ENCODE measurements at places on chromosomes 7 and 10.

GRCh38 chr10:114239117-114239993, at the start of gene VWA2:
Gene VWA2, plus strand, starts transcription at chr10:114239254. Its CDS starts 9,460 bp downstream, at chr10:114248714.
- no peak for DNase-seq

DNA sequence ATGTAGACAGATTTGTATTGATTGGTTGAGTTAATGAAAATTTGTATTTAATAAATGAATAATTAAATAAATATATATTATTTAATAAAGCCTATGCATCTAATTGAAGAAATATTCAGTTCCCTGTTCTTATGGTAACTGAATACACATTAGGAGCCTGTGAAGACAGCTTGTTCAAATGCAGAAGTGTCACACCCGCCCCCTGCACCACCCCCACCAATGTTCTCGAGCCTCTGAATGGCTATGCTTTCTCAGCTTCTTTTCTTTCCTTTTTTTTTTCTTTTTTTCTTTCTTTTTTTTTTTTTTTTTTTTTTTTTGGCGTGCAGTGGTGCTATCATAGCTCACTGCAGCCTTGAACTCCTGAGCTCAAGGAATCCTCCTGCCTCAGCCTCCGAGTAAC, 38.3 kb upstream of the PARD3 start:
- no peak for DNase-seq

- DNase-seq, result no peak
Observed at GRCh38 chr7:36109013-36109627, 43.9 kb upstream of the EEPD1 start.

DNA sequence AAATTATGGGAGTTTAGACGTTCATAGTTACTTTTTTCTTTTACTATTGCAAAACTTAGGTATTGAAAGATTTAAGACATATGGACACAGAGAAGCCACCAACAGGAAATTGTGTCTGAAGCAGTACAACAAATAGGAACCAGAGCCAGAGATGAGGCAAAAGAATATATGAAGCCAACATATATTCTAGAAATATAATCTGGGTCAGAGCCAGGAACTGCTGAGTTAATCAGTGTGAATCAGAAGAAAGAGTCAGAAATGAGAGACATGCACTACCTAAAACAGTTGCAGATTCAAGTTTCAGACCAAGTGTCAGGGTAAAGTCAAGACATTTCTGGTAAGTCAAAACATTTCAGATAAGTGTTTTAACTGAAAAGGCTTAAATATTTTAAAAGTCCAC, 67.7 kb downstream of the DGKB start:
- DNase-seq, result no peak

- DNase-seq, result no peak
Observed at GRCh38 chr7:138873220-138873892, 75.4 kb upstream of the ATP6V0A4 start.

GRCh38 chr7:87344446-87344845, 1.0 kb upstream of the CROT start:
- DNase-seq, result no peak

GRCh38 chr10:131856441-131857094, 44.2 kb upstream of the PPP2R2D start:
- DNase-seq, result no peak

DNA sequence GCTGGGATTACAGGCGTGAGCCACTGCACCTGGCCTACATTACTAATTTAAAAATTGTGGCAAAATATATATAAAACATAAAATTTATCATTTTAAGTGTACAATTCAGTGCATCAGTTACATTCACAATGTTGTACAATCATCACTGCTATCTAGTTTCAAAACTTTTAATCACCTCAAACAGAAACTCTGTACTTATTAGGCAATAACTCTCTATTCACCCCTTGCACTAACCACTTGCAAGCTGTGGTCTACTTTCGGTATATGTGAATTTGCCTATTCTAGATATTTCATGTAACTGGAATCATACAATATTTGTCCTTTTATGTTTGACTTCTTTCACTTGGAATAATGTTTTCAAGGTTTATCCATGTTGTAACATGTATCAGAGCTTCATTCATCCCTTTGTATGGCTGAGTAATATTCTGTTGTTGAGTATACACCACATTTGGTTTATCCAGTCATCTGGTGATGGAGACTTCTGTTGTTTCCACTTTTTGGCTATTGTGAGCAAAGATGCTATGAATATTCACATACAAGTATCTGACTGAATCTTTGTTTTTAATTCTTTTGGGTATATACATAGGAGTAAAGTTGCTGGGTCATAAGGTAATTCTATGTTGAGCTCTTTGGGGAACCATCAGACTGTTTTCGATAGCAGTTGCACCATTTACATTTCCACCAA, 14.3 kb upstream of the ELOVL3 start:
- DNase-seq, result no peak

- peak; percentile 68 for DNase-seq
Observed at GRCh38 chr10:48604991-48605508, at the start of gene ARHGAP22. Gene ARHGAP22, minus strand, starts transcription at chr10:48605073. Its CDS starts 277 bp downstream, at chr10:48604796.

GRCh38 chr10:78991187-78991586, 77.6 kb upstream of the ZMIZ1 start:
- DNase-seq, result no peak

DNA sequence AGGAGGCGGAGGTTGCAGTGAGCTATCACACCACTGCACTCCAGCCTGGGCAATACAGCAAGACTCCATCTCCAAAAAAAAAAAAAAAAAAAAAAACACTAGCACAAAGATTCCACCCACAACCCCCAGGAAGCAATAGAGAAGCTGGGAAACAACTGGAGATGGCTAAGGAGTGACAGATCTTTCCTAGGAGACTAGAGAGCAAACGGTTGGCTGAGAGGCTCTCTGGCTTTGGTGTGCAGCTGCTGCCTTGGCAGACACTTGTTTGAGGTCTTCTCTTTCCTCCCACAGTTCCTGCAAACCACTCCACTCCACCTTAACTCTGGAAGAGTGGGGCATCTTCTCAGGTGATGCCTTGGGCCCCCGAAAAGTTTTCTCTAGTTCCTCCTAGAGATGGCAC, 78.5 kb upstream of the LANCL2 start:
- DNase-seq, result no peak

DNA sequence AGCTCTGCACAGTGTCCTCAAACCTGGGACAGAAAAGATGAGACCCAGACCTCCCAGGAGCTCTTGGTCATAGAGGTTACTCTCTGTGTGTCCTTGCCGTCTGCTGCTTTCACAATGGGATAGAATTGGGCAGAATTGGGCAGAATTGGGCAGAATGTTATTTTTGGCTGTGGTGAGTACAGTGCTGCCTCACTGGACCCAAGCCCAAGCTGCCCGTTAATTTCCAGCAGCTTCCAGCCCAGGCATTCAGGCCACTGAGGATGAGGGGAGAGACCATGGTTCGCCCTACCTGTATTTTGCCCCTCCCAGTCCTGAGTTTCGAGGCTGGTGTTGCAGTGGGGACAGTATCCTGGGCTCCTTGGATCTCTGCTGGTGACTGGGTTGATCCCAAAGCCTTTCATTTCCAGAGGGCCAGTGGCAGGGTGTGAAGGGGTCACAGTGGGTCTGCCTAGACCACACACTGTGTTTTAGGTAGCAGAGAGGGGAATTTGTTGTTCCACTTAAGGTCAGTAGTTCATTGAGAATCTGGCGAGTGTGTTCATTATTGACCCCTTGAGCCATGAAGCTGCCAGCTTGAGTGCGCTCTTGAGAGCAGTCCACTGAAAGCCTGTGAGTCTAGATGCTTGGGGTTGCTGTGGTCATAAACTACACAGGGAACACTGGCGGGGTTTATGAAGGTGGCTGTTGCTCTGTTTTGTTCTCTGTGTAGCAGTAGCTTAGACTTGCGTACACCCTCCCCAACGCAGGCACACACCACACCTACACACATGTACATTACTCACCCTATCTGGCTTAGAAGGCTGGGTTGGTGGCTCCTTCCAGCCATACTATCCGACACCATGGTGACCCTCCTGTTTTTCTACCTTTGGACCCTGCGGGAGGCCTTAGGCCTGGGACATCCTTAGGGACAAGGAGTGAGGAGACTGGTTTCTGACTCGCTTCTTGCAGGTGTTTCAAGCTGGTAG, 23.5 kb downstream of the NACAD start:
- no peak for DNase-seq

DNA sequence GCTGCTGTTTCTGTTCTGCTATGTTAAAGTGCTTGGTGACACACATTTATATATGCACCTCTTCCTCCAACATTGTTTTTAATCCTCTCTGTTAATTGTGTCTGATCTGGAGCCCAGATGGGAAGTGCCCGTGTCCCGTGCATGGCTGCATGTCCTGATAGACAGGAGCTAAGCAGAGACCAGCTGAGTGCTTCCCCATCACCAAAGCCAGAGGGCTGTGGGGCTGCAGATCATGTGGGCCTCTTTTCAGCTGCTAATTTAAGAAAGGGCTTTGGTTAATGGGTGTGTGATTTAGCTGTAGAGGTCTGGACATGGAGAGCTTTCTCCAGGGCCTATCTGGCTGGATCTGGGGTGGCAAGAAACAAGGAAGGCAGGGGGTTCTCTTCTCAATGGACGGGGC, 96.5 kb upstream of the NPS start:
- no peak for DNase-seq

DNA sequence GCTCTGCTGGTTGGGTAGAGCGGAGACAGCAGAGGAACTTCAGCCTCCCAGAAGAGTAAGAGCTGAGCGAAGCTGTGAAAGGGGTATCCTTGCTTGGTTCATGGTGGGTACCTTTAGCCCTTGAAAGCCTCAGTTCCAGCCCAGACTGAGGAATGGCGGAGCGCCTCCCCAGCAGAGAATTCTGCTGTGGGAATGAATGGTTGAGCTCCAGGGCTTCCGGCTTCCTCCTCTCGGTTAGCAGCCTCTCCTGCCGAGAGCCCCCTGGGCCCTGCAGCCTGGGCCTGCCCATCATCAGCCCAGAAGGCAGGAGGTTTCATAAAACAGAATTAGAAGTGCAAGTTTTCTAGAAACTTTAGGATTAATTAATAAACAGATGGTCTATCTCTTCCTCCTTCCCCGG, 79.9 kb upstream of the ANLN start:
- no peak for DNase-seq

All from left forelimb (tissue), 1 donor.